Stimulated activated memory B cell treated with anti-CD40 and anti-IgM and Interleukin-4, amounts not matched to agents 10 μg/mL and 1 μg/mL and 100 μg/mL, for 72 hours (primary cell): ENCODE measurements at places on chromosomes 7 and 10.

DNA sequence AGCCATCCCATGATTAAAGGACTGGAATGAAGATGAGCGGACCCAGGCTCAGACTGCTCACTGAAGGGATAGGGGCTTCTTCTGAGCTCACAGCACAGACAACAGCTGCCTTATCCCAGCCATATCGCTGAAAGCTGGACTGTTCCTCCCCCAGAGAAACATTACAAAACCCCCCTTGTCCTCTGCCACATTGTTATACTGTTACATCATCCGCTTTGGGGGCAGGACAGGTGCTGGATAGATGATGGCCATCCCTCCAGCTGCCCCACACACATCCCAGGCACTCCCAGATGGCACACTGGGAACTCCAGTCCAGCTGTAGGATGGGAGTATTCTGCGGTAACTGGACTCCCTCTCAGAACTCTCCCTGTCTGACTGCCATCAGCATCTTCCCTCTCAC lies 58.7 kb upstream of the BTRC start:
- peaks cover 78% of the 10 kb centered on the region for H3K27me3 ChIP-seq
- H3K4me1 ChIP-seq = peaks cover 27% of the 10 kb centered on the region
- H3K4me3 ChIP-seq = no peak overlapping the region
- no peaks in the 10 kb centered on the region for H3K36me3 ChIP-seq
- no peak for ATAC-seq

DNA sequence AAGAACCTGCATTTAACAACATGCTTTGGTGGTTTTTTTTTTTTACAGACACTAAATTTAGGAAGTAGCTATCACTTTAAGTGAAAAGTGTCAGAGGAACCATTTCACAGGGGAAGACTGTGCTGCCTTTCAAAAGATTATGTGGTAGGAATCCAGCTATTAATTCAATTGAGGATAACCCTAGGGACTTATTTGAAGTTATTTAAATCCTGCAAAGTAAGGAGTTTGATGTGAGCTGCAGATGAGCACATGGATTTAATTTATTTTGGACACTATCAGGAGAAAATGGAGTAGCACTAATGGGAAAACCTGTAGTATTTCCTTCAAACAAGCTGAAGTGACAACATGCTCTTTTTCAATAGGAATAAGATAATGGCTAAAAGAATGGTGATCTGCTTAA lies 419.8 kb downstream of the ANKRD7 start:
- H3K27ac ChIP-seq = no peak overlapping the region
- no peak for ATAC-seq
- H3K4me1 ChIP-seq = no peaks in the 10 kb centered on the region

GRCh38 chr10:26357203-26357602 lies 80.9 kb upstream of the APBB1IP start:
- H3K36me3 ChIP-seq = no peaks in the 10 kb centered on the region
- no peak overlapping the region for H3K4me3 ChIP-seq
- no peak for ATAC-seq
- peaks cover 22% of the 10 kb centered on the region for H3K27me3 ChIP-seq
- no peak overlapping the region for H3K27ac ChIP-seq
- H3K4me1 ChIP-seq = peaks cover 6% of the 10 kb centered on the region

DNA sequence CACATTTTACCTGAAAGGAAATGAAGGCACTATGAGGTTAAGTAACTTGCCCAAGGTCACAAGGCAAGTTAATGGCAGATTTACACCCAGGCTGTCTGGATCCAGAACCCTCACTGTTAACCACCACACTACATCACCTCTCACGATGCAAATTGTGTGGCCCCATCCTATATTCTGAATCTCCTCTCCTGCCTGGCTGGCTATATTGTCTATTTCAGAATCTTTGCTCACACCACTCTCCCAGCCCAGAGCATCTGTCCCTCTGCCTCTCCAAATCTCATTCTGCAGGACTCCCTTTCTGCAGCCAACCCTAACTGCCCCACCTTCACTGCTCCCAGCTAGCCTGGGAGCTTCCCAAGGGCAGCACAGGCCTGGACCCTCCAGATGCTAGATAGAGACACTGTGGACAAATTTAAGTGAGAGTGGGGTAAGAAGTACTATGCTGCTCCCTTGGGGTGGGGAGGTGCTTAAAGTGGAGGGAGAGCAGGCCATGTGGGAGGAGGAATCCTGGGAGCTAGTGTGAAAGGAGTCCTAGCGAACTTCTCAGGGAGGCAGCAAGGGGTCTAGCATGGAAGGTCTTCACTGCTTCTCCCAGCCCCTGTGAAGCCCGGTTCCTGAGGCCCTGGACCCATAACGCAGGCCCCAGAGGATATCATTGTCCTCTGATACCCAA lies 786 bp downstream of the CUEDC2 start:
- no peaks in the 10 kb centered on the region for H3K27me3 ChIP-seq
- H3K27ac ChIP-seq = peak overlapping the region; percentile 84
- H3K4me1 ChIP-seq = peaks cover 46% of the 10 kb centered on the region
- peak overlapping the region; percentile 89 for H3K4me3 ChIP-seq
- H3K36me3 ChIP-seq = peaks cover 10% of the 10 kb centered on the region

DNA sequence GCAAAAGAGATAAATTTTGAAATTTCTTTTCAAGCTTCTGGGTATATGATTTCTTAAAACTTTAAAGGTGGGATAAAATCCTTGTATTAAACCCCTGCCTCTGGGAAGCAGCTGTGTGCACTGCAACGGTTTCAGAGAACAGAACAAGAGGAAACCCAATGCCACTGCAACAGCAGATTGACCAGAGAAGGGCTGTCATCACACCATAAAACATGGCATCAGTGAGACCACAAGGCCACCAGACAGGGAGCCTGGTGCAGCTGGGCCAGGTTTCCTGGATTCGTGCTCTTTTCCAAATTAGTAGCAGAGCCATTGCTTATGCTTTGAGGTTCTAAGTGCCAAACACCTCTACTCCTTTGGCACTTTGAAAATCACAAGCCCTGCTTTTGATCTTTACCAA lies 152.4 kb downstream of the PRPF18 start:
- no peak overlapping the region for H3K4me3 ChIP-seq
- no peak overlapping the region for H3K27ac ChIP-seq
- no peak for ATAC-seq
- peaks cover 5% of the 10 kb centered on the region for H3K4me1 ChIP-seq

GRCh38 chr7:73903321-73904218 lies 42.6 kb downstream of the TMEM270 start:
- no peaks in the 10 kb centered on the region for H3K36me3 ChIP-seq
- H3K27ac ChIP-seq = no peak overlapping the region
- H3K27me3 ChIP-seq = peaks cover 54% of the 10 kb centered on the region
- no peak overlapping the region for H3K4me3 ChIP-seq
- no peaks in the 10 kb centered on the region for H3K4me1 ChIP-seq

DNA sequence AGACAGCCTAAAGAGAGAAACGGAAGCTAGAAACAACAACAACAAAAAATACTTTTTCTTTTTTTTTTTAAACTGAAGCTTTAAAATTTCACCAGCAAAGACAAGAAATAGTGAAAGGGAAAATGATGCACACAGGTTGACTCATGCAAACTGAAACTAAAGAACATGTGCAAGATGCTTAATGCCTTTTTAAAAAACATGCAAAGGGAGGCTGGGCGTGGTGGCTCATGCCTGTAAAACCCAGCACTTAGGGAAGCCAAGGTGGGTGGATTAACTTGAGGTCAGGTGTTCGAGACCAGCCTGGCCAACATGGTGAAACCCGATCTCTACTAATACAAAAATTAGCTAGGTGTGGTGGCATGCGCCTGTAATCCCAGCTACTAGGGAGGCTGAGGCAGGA lies 15.1 kb upstream of the CUBN start:
- no peak overlapping the region for H3K4me3 ChIP-seq
- H3K27ac ChIP-seq = no peak overlapping the region
- H3K27me3 ChIP-seq = no peaks in the 10 kb centered on the region
- H3K36me3 ChIP-seq = peaks cover 14% of the 10 kb centered on the region
- H3K4me1 ChIP-seq = no peaks in the 10 kb centered on the region
- no peak for ATAC-seq

- no peak for ATAC-seq
- peaks cover 6% of the 10 kb centered on the region for H3K4me1 ChIP-seq
- no peak overlapping the region for H3K4me3 ChIP-seq
- H3K36me3 ChIP-seq = no peaks in the 10 kb centered on the region
- H3K27me3 ChIP-seq = no peaks in the 10 kb centered on the region
Measured at GRCh38 chr7:92655346-92655884, 65.2 kb upstream of the FAM133B start.

- H3K36me3 ChIP-seq = no peaks in the 10 kb centered on the region
- no peak overlapping the region for H3K27ac ChIP-seq
- H3K27me3 ChIP-seq = peaks cover 18% of the 10 kb centered on the region
Measured at GRCh38 chr10:51961401-51961800, 262.0 kb upstream of the CSTF2T start.

- peak overlapping the region; percentile 80 for H3K4me3 ChIP-seq
- ATAC-seq = no peak
- peaks cover 44% of the 10 kb centered on the region for H3K4me1 ChIP-seq
- H3K27ac ChIP-seq = no peak overlapping the region
- peaks cover 1% of the 10 kb centered on the region for H3K36me3 ChIP-seq
Measured at GRCh38 chr10:5447056-5447455, 34.7 kb downstream of the NET1 start.

GRCh38 chr10:112091703-112092102 lies 91.9 kb downstream of the GPAM start:
- H3K36me3 ChIP-seq = no peaks in the 10 kb centered on the region
- no peak overlapping the region for H3K4me3 ChIP-seq
- H3K27me3 ChIP-seq = no peaks in the 10 kb centered on the region

- no peaks in the 10 kb centered on the region for H3K36me3 ChIP-seq
- no peak overlapping the region for H3K27ac ChIP-seq
- no peak overlapping the region for H3K4me3 ChIP-seq
- peaks cover 9% of the 10 kb centered on the region for H3K27me3 ChIP-seq
Measured at GRCh38 chr10:71789871-71790270, 16.6 kb upstream of the VSIR start.

GRCh38 chr10:77798940-77799339 lies 127.6 kb downstream of the DLG5 start:
- peaks cover 12% of the 10 kb centered on the region for H3K4me1 ChIP-seq
- ATAC-seq = no peak
- H3K4me3 ChIP-seq = no peak overlapping the region
- H3K27ac ChIP-seq = no peak overlapping the region
- no peaks in the 10 kb centered on the region for H3K36me3 ChIP-seq
- H3K27me3 ChIP-seq = no peaks in the 10 kb centered on the region

DNA sequence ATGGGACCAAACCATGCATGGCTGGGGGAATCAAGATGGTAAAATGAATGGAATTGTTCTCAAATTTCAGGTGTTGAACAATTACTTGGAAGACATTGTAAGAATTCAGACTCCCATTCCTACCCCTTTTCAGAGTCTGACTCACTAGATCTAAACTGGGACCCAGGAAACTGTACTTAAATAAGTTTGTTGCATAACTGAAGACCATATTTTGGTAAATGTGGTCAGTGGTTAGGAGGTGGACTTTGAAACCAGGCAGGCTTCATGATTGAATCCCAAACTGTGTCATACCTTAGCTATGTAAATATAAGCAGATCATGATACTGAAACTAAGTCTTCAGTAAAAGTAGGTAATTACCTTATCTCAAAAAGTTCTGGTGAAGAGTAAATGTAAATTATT lies 41.7 kb downstream of the ZWINT start:
- ATAC-seq = no peak
- H3K36me3 ChIP-seq = no peaks in the 10 kb centered on the region
- no peaks in the 10 kb centered on the region for H3K4me1 ChIP-seq
- no peak overlapping the region for H3K27ac ChIP-seq
- H3K4me3 ChIP-seq = no peak overlapping the region

DNA sequence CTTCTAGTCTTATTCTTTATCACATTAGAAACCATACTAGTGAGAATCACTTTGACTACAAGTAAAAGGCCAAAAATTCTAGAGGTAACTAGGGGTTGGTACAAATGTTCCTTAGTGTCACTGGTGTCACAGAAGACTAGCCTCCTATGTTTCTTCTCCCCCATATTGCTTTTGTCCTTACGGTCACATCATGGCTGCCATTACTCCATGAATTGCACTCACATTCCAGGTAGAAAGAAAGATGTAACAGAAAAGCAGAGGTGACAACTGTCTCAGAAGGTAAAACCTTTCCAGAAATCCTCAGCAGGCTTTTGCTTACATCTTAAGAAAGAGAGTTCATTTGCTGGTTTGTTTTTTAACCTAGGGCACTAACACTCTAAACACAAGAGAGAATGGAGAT lies 42.9 kb downstream of the USP6NL start:
- no peak overlapping the region for H3K4me3 ChIP-seq
- H3K27ac ChIP-seq = peak overlapping the region; percentile 16
- peaks cover 72% of the 10 kb centered on the region for H3K4me1 ChIP-seq
- no peak for ATAC-seq
- no peaks in the 10 kb centered on the region for H3K27me3 ChIP-seq

DNA sequence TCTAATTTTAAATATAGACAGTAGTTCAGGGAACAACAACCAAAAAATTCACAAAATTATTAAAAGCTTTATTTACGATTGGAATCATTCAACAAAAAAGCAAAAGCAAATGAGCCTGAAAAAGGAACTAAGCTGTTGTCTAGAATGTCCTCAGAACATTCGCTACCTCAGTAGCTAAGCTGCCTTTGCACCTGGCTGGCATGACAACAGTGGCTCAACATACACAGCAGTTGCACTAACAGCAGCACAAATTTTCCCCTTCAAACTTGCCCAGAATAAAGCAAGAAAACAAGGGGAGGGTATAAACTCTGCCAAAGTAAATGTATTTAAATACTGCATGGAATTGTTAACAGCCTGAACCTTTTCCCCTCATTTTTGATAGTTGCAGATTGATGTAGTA lies 70.4 kb upstream of the GRID1 start:
- H3K27ac ChIP-seq = no peak overlapping the region
- no peaks in the 10 kb centered on the region for H3K27me3 ChIP-seq
- ATAC-seq = no peak
- H3K36me3 ChIP-seq = peaks cover 39% of the 10 kb centered on the region

- no peak overlapping the region for H3K4me3 ChIP-seq
- peaks cover 8% of the 10 kb centered on the region for H3K4me1 ChIP-seq
Measured at GRCh38 chr7:35524112-35524804, 170.7 kb downstream of the HERPUD2 start.

- no peaks in the 10 kb centered on the region for H3K4me1 ChIP-seq
- H3K4me3 ChIP-seq = no peak overlapping the region
- no peaks in the 10 kb centered on the region for H3K27me3 ChIP-seq
- no peak for ATAC-seq
Measured at GRCh38 chr7:40623863-40624262, 489.1 kb downstream of the SUGCT start.

DNA sequence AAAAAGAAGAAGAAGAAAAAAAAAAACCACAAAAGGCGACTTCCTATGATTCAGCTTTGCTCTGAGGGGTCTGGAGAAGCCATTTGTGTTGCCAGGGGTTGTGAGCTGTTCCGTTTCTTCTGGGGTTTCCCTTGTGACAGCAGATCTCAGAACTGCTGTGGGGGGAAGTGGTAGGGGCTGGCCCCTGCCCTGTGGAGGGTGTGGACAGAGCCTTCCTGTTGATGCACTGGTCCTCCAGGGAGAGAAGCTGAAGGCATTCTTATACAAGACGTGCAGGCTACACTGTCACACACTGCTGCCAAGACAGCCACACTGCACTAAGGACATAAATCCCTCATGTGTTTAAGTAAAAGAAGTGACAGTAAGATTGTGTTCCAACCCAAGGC lies 17.3 kb upstream of the CSGALNACT2 start:
- H3K36me3 ChIP-seq = no peaks in the 10 kb centered on the region
- peaks cover 39% of the 10 kb centered on the region for H3K4me1 ChIP-seq
- H3K4me3 ChIP-seq = no peak overlapping the region
- peak; percentile 92 for ATAC-seq
- H3K27ac ChIP-seq = peak overlapping the region; percentile 67
